Skeletal muscle cell (primary cell): ENCODE measurements at places on chromosomes 16 and 17.

DNA sequence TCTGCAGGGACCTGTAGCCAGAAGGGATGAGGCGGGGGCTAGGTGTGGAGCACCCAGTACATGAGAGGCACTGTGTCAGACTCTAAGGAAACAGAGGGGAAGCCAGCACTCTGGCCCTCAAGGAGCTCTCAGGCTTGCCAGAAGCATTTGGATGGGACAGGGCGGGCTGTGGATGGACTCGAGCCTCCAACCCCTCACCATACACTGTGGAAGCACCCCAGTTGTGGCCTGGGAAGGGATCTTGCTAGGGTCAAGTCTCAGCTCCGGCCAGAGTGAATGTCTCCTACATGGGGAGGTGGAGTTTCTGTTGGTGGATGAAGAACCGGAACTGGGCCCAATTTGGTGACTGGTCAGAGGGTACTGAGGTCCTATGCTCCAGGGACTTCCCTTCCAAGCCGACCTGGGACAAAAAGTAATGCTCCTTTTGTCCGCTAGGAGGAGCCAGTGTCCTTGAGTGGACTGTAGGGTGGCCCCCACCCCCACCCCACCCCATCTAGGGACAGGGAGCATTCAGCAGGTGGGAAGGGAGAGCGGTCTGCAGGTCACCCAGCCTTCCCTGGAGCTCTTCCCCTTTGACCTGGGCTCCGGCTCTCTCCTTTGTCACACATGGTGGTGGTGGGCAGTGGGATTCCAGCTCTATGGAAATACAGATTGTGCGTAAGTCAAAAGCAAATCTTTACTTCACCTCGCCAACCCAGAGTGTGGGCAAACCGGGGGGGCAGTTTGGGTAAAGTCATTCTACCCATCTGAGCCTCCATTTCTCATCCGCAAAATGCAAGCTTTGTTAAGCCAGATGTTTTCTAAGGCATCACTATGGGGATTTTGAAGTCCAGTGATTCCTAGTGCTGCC, 20.4 kb upstream of the PHB1 start:
- no peak for DNase-seq

DNA sequence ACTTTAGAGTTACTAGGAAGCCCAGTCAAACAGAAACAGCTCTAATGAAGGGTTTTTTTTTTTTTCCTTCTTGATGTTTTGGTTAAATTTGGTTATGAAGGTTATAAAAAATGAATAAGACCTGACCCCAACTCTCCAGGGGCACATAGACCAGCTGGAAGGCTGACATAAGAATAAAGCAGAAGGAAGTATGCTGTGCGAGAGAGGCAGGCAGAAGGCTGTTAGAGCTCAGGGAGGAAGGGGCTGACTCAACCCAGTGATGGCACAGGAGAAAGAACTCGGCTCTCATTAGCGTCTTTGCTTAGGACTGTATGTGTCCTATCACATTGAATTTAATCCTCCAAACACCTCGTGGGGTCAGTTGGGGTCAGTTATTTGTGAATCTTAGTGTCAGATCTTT, 474.6 kb downstream of the PMP22 start:
- peak; percentile 53 for DNase-seq

DNA sequence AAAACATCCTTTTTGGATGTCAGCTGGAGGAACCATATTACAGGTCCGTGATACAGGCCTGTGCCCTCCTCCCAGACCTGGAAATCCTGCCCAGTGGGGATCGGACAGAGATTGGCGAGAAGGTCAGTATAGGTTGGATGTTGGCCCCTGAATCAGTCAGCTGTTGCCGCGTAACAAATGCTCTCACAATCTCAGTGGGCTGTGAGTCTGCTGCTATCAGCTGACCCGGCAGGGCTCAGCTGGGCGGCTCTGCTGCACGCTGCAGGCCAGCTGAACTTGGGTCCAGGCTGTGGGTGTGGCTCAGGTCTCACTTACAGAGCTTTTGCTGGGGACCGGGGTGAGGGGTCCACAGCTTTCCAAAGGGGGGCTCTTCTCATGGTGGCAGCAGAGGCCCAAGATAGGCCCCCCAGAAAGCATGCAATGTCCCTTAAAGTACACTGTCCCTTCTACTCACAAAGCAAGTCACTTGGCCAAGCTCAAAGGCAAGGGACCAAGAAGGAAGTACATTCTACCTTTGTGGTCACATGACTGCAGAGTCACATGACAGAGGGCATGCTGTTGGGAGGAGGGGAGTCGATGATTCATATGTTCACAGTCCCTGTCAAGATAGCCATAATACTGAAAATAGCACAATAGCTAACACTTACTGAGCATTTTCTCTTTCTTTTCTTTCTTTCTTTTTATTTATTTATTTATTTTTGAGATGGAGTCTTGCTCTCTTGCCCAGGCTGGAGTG, 134.2 kb downstream of the ABCC1 start:
- no peak for DNase-seq

DNA sequence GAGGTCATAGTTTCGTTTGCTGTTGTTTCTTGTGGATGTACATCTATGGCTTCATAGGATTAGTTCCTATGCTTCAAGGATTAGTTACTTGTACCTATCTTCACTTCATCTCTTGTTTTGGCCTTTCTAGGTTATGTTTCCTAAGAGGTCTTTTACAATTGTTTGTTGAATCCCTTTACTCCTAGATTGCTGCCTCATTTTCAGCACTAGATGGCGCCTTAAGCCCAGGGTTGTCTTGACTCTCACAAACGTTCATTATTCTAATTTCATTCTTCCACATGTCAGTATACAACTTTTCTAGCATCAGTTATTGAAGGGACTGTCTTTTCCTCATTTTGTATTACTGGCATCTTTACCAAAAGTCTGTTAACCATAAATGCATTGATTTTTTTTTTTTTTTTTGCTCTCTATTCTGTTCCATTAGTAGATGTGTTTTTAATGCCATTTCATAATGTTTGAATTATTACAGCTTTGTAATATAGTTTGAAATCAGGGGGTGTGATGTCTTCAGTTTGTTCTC, 45.0 kb upstream of the NACA2 start:
- DNase-seq = no peak

DNA sequence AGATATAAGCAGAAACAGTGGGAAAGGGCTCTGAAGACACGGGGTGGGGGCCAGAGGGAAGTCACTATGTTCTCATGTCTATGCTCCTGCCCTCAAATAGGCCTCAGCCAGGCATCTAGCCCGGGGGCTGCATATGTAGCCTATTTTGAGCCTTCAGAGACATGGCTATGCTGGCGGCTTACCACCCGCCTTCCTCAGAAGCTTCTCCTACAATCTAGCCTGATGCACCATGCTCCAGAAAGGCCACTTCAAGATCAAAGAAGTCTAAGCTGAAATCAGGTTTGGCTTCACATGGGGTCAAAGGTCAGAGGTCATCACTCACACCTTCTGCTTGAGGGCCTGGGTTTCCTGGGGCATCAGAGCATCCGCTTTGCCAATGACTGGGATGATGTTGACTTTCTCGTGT, 1.6 kb downstream of the SEPTIN1 start:
- DNase-seq = no peak

- DNase-seq = no peak
Observed at GRCh38 chr16:2859686-2860265, 1.8 kb upstream of the PRSS22 start.

DNA sequence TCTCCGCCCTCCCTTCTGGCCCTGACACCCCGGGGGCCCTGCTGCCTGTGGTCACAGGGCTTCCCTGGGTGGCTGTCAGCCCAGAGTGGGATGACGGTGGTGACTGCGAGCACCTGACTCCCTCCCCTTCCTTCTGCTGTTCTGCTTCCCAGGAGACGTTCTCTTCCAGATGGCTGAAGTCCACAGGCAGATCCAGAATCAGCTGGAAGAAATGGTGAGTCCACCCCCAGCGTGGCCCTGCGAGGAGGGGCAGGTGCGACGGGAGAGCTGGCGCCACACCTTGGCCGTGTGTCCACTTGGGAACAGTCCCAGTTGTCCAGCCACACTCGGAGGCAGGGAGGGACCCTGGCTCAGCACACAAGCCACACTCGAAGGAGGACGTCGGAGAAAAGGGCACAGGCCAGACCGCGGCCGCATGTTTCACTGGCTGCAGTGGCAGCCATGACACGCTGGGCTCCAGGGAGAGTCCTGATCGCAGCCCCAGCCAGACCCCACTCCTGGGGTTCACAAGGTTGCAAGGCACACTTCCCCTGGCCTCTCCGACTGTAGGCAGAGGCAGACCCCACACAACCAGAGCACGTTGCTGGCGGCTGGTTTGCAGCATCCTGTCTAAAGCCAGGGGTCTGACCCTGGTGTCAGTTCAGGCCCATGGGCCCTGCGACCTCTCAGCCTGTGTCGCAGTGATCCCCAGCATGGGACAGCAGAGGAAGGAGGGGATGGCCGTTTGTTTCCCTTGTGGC, 49.9 kb downstream of the BAIAP2 start:
- DNase-seq = no peak

- DNase-seq = no peak
Observed at GRCh38 chr16:1244881-1245280, 4.4 kb downstream of the TPSAB1 start.

GRCh38 chr16:9192746-9193145, 101.3 kb downstream of the HAPSTR1 start:
- DNase-seq = no peak

GRCh38 chr16:16118337-16118736, 105.0 kb downstream of the ABCC6 start:
- no peak for DNase-seq

DNA sequence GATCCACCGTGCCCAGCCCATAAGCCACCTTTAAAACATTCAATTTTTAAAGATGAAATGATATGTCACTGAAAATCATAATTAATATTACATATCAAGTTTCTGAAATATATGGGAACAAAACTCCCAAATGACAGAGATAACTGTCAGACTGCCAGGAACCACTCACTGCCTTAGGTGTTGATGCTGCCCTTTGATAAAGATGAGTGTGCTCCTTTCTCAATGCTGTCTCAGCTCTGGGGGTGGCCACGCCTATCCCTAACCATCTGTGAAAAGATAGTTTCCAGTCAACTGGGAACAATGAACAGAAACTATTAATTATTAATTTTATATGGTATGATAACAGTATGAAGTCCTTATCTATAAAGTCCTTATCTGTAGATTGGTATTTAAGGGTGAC, 177.7 kb downstream of the MYO1D start:
- DNase-seq = no peak

DNA sequence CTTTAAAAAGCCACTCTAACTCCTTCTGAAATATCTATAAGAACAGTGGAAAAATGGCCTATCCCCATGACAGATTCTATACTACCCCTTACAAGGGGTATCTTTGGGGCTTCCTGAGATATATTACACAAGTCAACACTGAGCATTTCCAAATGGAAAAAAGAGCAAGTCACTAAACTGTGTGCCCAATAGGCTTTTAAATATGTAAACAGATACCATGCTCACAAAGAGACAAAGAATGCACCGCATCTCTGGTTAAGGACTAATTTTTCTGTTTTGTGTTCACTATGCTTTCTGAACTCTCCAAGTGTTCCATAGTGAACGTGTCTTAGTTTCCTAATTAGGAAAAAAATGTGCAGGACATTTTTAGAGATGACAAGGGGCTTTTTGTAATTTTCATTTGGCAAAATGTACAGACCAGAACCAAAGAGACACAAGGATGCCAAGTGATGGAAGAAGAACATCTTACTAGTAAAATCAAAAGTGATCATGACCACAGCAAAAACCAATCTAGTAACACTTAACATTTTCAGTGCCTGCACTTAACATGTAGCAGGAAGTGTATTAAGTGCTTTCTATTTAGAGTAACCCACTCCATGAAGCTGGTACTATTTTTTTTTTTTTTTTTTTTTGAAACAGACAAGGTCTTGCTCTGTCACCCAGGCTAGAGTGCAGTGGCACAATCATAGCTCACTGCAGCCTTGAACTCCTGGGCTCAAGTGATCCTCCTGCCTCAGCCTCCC, 21.5 kb downstream of the MYH11 start:
- no peak for DNase-seq

GRCh38 chr17:73640691-73641090, 3.6 kb downstream of the SDK2 start:
- no peak for DNase-seq

DNA sequence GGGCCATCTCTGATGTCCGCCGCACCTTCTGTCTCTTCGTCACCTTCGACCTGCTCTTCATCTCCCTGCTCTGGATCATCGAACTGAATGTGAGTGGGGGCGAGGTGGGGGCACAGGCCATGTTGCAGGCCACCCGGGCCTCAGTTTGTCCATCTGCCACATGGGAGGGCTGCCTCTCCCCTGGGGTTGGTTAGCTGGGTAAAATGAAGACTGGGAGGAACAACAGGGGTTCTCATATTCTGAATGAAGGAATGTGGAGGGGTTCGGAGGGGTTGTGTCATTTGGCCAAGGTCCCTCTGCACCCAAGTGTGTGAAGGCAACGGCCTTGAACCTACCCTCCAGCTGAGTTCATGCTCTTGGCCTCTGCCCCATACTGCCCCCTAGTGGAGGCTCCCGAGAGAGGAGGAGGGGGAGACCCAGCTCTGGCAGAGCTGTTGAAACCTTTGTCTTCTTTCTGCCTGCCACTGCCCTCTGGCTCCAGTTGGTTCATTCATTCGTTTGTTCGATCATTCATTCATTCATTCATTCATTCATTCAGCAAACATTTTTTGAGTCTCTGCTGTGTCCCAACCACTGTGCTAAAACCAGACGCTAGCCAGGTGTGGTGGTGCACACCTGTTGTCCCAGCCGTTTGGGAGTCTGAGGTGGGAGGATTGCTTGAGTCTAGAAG, 11.4 kb upstream of the TCAP start:
- DNase-seq = no peak

- DNase-seq = no peak
Observed at GRCh38 chr17:73011016-73011486, 81.4 kb downstream of the SLC39A11 start.

DNA sequence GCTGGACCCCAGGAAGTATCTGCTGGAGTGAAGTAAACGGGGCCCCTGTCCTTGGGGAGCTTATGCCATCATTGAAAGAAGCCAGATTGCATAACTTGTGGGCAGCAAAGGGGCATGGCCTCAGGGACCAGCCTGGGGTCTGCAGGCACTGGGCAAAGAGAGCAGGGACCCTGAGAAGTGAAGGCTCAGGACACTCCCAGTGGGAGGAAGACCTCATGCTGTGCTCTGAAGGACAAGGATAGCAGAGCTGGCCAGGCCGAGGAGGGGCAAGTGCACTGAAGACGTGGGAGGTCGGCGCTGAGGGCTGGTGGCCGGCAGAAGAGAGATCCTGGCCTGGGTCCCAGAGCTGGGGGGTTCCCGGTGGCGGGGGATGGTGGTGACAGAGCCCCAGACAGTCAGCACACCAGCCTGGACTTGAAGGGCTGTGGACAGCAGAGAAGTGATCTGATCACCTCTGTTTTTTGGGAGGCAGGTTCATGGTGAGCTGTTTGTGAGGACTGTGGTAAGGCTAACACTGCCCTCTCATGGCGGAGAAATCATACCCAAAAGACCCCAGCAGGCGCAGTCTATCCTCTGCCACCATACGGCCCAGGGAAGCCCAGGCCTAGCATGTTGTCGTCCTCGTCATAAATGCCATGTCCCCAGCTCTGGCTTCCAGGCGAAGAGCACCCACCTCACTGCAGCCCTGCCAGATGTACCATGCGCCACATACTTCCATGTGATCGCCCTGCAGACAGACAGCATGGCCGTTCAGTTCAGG, 7.1 kb upstream of the CNP start:
- no peak for DNase-seq

DNA sequence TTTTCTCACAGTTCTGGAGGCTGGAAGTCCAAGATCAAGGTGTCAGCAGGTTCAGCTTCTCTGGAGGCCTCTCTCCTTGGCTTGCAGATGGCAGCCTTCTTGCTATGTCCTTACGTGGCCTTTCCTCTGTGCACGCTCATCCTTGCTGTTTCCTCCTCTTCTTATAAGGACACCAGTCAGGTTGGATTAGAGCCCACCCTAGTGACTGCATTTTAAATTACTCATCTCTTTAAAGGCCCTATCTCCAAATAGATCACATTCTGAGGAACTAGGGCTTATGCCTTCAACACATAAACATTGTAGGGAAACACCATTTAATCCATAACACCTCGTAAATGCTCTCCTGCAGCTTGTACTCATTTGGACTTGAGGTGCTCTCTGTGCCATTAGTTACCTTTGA, 36.3 kb downstream of the DHRS7C start:
- no peak for DNase-seq
